ENCODE measurements at places on chromosomes 5 and 9.

GRCh38 chr9:70935856-70936255 is 185.6 kb downstream of the TRPM3 start:
- DNase-seq = no peak

- DNase-seq = no peak
These were observed 29.0 kb downstream of the LRRC70 start for GRCh38 chr5:62607615-62608014.

- DNase-seq = no peak
These were observed 157.0 kb downstream of the DENND1A start for GRCh38 chr9:123772967-123773366.

GRCh38 chr9:137611623-137612609 is 6.4 kb downstream of the ARRDC1 start:
- DNase-seq = no peak

DNA sequence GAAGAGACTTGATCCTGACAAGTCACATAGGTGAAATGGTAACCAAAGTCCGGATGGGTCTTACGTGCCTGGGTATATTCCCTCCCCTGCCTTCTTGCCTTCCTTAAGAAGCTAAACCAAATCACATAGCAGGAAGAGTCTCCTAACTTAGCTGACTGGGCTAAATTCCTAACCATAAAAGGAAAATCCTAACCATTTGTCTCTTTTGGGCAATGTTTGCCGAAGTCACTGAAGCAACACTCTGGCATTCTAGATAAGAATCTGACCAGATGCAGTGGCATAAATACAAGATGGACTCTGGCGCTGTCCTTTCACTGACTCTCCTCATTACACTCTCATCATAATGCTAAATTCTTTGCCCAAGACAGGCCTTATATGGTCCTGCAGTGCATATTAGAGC is 625.5 kb upstream of the RORB start:
- DNase-seq = no peak

- no peak for DNase-seq
These were observed 19.1 kb downstream of the STX17 start for GRCh38 chr9:99925541-99925940.

DNA sequence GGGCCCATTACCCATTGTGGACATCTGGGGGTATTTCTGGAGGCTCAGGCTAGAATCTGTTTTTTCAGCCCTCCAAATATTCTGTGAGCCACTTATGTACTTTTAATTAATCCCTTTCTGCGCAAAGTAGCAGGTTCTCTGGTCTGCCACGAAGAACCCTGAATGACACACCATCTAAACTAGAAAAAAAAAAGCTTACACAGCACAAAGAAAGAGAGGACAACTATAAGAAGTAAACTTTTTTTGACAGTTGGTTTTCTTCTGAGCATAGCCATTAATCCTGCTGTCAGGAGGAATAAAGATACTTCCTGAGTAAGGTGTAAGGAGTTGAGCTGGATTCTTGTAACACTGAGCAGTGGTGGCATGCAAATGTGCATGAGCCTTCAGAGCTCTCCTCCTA is 327.5 kb downstream of the TMEM232 start:
- no peak for DNase-seq

GRCh38 chr9:95363051-95363841 is 45.7 kb upstream of the FANCC start:
- no peak for DNase-seq

GRCh38 chr9:129392093-129392541 is 214.1 kb upstream of the IER5L start:
- DNase-seq = no peak

GRCh38 chr9:81690251-81690851 is 1.0 kb upstream of the TLE1 start:
- no peak for DNase-seq

DNA sequence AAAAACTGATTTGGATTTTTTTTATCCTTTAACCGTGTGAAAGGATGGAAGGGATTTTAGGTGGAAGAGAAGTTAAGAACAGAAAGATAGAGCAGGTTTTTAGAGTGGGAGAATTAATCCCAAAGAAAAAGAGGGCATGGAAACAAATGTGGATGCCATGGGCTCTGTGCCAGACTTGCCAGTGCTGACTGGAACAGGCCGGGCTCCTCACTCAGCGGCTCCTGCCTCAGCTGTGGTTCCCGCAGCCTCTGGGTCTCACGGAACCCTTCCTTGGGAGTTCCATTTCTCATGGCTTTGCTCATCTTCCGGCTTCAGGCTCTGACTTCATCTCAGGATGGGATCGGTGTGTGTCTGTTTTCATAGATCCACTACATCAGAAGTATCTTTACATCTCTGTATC is 30.4 kb upstream of the SLC2A8 start:
- DNase-seq = peak; percentile 45

DNA sequence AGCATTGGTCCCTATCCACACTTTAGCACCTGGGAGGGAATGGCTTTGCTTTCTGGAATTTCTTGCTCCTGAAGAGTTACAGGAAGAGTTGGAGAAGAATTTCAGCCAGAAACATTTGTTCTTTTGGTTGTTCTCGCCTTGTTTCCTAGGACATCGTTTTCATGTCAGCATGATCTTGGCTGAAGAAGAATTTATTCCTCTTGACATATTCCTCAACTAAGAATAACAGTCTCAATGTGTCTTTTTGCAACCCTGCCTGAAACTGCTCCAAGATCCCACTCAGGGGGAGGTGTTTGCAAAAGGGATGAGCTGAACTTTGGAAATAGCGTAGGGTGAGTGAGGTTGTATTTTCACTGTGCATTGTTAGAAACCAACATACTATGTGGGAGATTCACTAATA is 26.1 kb downstream of the MAMDC2 start:
- no peak for DNase-seq

- no peak for DNase-seq
These were observed 228.7 kb downstream of the NTRK2 start for GRCh38 chr9:84898188-84898587.

- no peak for DNase-seq
These were observed 11.1 kb upstream of the SLCO4C1 start for GRCh38 chr5:102307232-102307631.
